Stimulated activated CD8-positive, alpha-beta memory T cell treated with anti-CD3 and anti-CD28 coated beads, Interleukin-4, amount 100 ng/mL, for 1 hour (primary cell): ENCODE measurements at places on chromosomes 1 and 21.

GRCh38 chr1:246695136-246695535, 29.1 kb upstream of the SCCPDH start:
- no peak for DNase-seq

DNA sequence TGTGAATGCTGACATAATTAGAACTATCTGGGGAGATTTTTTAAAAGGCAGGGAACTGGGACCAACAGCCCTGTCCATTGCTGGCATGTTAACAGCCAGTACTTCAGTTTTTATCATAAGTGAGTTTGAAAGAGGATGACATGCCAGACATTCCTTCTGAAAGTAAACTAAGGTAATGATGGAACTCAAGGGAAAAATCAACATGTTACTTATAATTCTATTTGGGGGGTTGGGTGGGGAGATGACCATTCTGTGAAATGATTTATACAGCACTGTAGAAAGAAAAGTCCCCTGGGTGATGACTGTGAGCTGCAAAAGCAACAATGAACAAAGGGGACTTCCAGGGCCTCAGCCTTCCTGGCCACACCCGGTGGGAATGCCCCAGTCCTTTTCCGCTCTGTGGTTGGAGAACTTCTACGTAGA, 5.4 kb upstream of the LAMC2 start:
- DNase-seq, result no peak

- no peak for DNase-seq
Measured at GRCh38 chr1:98420376-98421084, 241.0 kb upstream of the SNX7 start.

DNA sequence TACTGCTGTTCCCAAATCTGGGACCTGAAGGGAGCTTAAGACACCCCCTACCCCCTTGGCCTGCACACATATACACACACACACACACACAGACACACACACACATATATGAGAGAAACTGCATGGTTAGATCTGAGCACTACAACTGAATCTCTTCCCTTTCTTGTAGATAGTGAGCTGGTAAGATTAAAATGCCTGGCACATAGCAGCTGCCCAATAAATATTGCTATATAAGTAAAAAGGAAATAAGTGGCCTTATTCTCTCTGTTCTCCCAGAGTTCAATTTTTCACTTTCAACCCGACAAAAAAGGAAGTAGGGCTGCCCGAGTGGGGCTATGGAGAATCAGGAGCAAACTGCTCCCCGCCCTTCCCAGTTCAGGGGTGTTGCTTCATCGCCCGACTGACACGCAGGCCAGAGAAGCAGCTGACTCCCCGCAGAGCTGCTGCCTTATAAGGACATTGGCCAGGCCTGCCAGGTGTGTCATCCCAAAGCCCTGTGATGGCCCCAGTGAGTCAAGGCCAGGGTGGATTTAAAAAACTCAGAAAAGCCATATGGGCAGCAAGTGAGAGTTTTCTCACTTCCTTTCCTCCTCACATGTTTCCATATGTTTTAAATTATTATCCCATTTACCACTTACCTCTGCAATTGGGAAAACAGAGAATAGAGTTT, 106.5 kb upstream of the SLC44A3 start:
- no peak for DNase-seq
